GM04503 (cell line): ENCODE measurements at places on chromosomes 7 and 10.

DNA sequence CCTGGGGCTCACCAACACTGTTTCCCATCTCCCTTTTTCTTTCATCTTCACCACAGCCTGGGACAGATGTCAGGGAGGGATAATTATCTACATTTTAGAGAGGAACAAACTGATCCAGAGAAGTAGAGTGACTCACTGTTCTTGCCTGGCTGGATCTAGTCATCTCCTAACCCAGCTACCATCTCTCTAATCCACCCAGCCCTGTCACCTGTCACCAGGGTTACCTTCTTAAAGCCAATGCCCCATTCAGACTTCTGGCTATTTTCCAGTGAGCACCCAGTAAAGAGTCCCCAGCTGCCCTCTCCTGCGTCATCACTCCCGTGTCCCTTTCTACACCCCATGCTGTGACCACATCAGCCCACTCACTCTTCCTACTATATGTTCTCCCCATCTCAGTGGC lies 68.4 kb upstream of the DUSP5 start:
- no peak for DNase-seq

GRCh38 chr7:44434201-44434600 lies 56.3 kb downstream of the NUDCD3 start:
- DNase-seq = no peak

- no peak for DNase-seq
Observed at GRCh38 chr10:78309536-78310237, 276.0 kb downstream of the RPS24 start.

DNA sequence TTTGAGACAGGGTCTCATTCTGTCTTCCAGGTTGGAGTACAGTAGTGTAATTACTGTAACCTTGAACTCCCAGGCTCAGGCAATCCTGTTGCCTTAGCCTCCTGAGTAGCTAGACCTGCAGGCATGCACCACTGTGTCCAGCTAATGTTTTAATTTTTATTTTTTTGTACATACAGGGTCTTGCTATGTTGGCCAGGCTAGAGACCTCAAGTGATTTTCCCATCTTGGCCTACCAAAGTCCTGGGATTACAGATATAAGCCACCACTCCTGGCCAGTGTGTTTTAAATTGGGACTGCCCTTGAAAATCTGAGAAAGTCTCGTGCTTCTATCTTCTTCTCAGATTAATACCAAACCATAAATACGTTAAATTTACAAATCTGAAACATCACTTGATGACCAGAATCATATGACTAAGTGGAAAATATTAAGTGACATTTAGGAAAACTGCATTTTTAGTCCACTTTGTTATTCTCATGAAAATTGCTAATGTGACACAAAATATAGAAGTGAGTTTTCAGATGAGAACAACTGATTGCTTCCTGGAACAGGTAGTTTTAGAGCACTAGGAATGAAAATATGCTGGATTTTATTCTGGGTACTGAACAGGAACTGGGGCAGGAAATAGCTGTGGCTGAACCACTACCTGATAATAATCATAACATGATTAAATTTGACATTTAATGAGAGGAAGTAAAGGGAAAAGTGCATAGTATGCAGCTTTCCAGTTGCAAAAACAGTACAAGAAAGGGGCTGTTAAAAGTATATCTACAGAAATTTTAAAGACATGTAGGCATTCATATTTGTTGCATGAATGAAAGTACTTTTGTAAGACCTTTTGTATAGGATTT lies 4.2 kb downstream of the PHTF2 start:
- DNase-seq = no peak

GRCh38 chr7:15921576-15921975 lies 235.1 kb upstream of the MEOX2 start:
- DNase-seq = peak; percentile 42

- DNase-seq = no peak
Observed at GRCh38 chr10:103583871-103584215, 90.3 kb downstream of the NEURL1 start.

- DNase-seq = no peak
Observed at GRCh38 chr7:71198887-71199286, 66.9 kb downstream of the GALNT17 start.

- DNase-seq = no peak
Observed at GRCh38 chr7:144069953-144070352, 342 bp downstream of the OR2A25 start.

DNA sequence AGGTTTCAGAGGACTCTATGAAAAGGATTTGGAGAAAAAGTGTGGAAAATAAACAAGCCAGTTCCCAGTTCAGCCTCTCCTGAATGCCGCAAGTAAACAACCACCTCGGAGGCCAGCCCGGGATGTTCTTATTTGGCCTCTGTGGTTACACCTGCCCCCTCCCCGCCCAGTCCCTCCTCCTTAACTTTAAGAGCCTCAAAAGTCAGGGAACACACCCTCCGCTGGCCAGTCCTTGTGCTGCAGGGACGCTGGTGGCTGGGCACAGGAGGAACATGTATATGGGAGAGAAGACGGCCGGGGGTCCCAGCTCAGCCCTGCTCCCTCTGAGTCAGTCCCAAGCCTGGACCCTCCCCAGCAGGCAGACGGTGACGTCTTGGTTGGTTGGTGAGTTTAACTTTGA lies 6.1 kb downstream of the CHST3 start:
- no peak for DNase-seq

GRCh38 chr10:13871776-13872175 lies 285.0 kb downstream of the PRPF18 start:
- no peak for DNase-seq

GRCh38 chr7:111650456-111650999 lies 88.2 kb upstream of the IMMP2L start:
- peak; percentile 48 for DNase-seq

DNA sequence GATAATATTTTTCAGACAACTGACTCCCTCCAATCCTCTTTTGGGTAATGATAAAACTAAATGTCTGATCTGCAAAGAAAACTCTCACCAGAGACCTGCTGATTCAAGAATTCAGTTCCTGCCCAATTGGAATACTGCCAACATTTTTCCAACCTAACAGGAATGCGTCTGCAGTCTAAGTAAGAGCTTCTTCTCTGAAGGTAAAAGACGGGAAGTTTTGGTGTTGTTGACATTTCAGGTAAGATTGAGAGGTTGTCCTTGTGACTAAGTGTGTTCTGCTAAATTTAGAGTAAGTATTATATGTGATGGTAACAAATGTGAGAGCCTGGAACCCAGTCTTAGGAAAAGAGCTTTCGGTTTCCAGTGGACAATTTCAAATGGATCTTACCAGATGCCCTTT lies 17.6 kb downstream of the IFIT5 start:
- DNase-seq = no peak

DNA sequence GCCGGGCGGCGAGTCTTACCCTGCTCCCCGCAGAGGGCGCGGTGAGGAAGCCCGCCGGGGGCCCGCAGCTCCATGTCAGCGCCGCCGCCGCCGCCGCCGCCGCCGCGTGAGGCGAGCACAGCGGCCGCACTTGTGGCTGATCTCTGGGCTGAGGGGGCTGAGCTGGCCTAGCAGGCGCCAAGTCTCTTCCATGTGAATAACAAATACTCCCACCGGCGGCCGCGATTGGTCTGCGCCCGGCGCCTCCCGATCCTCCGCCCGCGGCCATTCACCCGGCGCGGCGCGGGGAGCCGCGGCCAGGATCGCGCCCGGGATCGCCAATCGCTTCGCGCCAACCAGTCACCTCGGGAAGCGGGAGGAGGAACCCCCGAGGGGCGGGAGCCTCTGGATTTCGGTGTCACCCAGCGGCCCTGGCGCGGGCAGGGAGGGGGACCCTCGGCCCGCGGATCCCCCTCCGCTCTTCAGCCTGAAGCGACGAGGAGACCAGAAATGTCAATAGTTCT lies at the start of gene GRM8:
Gene GRM8 (minus strand): TSS at position 164 of the 503 bp plus-strand sequence.
- DNase-seq = no peak

DNA sequence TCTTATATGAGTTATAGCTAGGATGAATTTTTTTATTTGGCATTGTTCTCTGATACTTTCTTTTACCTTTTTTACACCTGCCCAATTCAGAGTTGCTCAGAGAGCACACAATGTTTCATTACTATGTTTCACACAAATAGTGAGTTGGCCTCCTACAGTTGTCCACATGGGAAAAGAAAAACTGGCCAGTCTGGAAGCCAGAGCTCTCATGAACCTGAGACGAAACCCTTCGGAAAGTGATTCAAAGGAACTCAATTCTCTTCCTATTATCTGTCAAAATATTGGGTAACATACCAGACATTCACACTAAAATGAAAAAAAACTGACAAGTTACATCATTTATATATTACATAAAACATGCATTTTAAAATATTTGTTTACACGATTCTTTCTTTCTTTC lies 15.3 kb downstream of the SCRN1 start:
- DNase-seq = no peak

GRCh38 chr7:41182782-41183181 lies 520.1 kb downstream of the INHBA start:
- no peak for DNase-seq

DNA sequence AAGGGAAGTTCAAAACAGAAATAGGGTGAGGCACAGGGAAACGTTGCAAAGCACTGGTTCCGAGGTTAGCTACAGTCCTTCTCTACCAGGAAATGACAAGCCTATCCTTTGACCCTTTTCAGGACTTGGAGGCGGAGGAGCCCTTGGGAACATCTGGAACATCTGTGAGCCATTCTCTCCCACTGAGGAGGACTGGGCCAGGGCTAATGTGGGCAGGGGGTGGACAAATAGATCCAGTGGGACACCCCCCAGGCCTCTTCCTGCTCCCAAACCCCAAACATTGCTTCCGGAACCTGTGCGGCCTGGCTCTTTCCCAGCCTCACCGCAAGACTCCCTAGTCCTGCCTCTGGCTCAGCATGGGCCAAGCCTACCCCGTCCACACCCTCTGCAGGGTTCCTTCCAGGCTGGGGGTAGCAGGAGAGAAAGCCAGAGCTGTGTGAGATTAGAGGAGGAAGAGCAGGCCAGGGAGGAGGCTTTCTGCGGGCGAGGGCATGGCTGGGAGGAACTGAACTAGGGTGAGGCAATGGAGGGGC lies 36.5 kb downstream of the GHRHR start:
- DNase-seq = no peak

DNA sequence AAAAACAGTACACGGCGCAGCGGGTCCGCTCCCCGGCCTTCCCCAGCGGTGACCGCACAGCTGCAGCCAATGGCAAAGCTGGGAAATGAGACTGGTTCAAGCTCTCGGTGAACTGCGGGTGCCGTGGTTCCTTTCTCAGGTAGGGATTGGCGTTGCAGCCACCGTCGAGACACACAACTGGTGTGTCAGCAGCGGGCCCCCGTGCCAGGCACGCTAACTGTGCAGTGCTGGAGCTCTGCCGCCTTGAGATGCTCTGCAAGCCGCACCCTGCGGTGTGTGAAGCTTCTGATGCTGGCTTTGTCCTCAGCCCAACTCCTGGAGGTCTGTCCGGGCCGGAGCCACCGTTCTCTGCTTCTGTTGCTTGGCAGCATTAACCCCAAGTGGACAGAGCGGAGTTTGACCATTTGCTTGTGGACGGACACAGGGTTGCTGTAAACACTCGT lies 20.6 kb upstream of the NKX6-2 start:
- DNase-seq = no peak

DNA sequence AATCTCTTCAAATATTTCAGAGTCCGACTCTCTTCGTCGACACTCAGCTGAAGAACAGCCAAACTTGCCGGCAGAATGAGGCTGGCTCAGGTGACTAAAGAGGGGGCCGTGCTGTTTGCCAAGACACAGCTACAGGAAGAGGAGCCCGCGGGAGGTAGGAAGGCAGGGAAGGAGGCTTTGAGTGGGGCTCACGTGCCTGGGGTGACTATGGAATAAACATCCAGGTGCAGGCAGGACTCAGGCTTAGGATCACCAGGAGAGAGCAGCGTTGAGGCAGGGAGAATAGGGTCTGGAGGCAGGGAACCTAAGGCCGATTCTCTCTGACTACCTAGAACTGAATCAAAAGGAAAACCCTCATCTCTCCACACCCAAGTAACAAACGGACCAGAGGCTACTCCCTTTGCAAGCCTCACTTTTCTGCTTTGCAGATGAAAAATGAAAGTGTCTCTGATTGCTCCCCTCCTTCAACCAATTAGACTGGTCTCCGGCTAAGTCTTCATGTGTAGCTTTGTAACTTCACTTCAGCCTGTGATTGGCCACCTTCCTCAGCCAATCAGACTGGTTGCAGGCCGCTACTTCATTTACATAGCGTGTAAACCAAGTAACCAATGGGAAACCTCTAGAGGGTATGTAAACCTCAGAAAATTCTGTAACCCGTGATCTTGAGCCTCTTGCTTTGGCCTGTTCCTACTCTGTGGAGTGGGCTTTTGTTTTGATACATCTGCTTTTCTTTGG lies 19.7 kb upstream of the BNIP3 start:
- DNase-seq = no peak

DNA sequence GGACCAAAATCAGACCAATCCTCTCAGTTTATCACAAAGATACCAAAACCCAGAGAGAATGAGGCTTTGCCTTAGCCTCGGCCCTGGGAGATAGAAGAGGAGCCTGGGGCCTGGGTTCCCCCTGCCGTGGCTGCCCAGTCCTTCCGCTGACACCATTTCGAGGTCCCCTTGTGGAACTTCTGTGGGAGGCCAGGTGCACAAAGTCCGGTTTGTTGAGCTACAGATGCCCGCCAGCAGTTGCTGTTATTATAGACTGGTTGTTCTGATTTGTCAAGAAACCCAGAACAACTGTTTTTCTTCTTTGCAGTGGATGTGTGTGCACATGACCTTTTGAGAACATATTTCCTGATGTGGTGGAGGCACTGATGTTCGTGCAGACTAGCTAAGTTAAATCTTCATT lies 47.6 kb downstream of the CUX1 start:
- DNase-seq = no peak

DNA sequence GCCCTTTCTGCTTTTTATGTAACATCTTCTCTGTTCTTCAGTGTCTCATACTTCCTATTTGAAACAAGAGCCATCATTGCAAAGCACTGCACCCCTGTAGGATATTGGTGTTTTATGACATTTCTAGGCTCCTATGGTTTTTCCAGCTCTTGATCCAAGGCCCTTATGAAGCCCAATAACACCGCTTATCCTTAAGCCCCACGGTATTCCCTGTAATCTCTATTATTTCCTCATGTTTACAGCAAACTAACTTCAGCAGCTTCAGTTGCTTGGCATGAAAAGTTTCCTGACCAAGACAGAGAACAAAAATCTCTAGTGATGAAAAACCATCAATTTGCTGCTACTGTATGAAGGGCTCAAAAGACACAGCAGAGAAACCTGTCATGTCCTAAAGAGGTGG lies 34.1 kb upstream of the TES start:
- no peak for DNase-seq

DNA sequence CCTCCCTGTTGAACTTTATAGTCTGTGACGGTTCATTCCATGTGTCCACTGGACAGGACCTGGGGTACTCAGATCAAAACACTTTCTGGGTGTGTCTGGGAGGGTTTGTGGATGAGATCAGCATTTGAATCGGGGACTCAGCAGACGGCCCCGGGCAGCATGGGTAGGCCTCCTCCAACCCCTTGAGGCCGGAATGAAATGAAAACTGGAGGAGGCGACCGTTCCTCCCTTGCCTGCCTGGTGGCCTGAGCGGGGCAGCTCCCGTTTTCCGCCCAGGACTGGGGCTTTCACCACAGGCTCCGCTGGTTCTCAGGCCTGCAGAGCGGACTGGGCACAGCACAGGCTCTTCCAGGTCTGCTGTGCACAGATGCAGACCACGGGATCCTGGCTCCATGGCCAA lies 247.7 kb downstream of the MAD1L1 start:
- no peak for DNase-seq

GRCh38 chr7:117123311-117123926 lies 170.1 kb downstream of the ST7 start:
- DNase-seq = no peak

- no peak for DNase-seq
Observed at GRCh38 chr7:19621740-19622139, 87.1 kb downstream of the POLR1F start.

- DNase-seq = no peak
Observed at GRCh38 chr10:20254078-20254477, 437.8 kb downstream of the PLXDC2 start.
